NCI-H1105 (cell line): ENCODE measurements at places on chromosomes 5 and 9.

DNA sequence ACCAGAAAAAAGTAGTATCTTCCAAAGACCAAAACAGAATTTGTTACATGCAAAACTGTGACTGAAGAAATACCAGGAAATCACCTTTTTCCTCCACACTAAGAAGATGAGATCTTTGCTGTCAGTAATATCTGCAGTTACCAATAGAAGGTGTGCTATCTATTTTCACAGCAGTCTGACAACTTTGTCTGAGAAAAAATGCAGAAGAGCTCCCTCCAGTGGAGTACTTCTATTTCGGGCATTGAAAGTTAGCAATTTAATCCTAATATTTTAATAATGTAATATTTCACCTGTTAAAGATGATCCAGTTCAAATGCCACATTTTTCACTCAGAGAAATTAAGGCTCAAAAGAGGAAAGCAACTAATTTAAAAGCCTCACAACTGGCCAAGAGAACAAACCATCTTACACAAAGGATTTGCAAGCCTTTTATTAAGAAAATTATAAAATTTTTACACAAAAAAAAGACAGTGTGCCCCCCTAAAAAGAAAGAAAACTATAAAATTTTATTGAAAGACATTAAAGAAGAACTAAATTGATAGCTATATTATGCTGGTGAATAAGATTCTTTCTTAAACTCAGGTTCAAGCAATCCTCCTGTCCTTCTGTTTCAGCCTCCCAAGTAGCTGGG lies 50.6 kb downstream of the DEPDC1B start:
- DNase-seq: no peak

DNA sequence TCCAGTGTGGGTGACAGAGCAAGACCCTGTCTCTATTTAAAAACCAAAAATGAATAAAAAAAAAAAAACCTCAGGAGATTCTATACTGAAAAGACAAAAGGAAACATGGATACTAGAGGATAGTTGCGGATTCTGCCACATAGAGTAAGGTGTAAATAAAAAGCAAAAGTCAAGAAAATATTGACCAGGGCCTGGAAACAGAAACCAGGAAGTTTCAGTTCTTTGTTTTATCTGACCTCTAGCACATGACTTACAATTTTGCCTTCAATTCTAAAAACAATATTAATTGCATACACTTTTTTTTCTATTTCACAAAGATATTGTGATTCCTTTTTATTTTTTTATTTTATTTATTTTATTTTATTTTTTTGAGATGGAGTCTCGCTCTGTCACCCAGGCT lies 96.2 kb upstream of the NMUR2 start:
- DNase-seq: no peak

DNA sequence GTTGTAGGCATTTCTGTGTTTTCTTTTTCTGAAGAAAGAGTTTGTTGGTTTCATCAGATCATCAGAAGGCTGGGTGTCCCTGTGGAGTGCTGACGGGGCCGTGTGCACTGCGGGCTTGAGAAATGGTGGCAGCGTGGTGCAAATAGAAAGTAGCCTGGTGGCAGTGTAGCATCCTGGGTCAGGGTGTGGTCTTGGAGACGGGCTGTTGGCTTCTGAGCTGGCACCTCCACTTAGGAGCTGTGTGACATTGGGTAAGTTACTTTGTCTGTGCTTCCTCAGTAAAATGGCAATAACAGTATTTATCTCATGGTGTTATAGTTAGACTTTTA lies 10.0 kb upstream of the NDST1 start:
- no peak for DNase-seq

GRCh38 chr9:121714873-121715272 lies 63.4 kb downstream of the DAB2IP start:
- no peak for DNase-seq

GRCh38 chr5:56676091-56676768 lies 139.1 kb upstream of the MAP3K1 start:
- DNase-seq: no peak
